ENCODE measurements at places on chromosomes 1 and 21. TPM values are rescaled to one million over a fixed set of nuclear protein-coding genes. Genes with fewer than 3 reads are reported as not detected.

Gene UBL4B
- not detected for total RNA-seq

Gene WDR64
- not detected for total RNA-seq

Gene AKT3
- total RNA-seq = 23.5 TPM

Gene ZFP69B
- total RNA-seq = 2.1 TPM

Gene EXO1
- total RNA-seq = 24.6 TPM

Gene KAZN
- 3.8 TPM for total RNA-seq

Gene FASLG
- total RNA-seq = not detected

Gene ALDH4A1
- 14.9 TPM for total RNA-seq

Gene TCHHL1
- total RNA-seq = not detected

Gene RORC
- not detected for total RNA-seq

Gene NOS1AP
- total RNA-seq = 0.43 TPM

Gene APH1A
- total RNA-seq = 119 TPM

Gene AMY1B
- not detected for total RNA-seq

Gene TMEM200B
- 0.14 TPM for total RNA-seq

Gene TINAGL1
- total RNA-seq = 0.50 TPM

Gene PIP5K1A
- total RNA-seq = 41.8 TPM

Gene TP53BP2
- total RNA-seq = 19.8 TPM

Gene CDC42
- total RNA-seq = 144 TPM

Gene NES
- total RNA-seq = 1.2 TPM
